ENCODE measurements at places on chromosomes 3 and 15. TPM values are rescaled to one million over a fixed set of nuclear protein-coding genes. Genes with fewer than 3 reads are reported as not detected.

The DMXL2 gene
- total RNA-seq, result 27.2 TPM

The CRTC3 gene
- 19.0 TPM for total RNA-seq

The PIF1 gene
- 21.7 TPM for total RNA-seq

The PAK6 gene
- 0.47 TPM for total RNA-seq

The MST1 gene
- 1.4 TPM for total RNA-seq

The PARP15 gene
- total RNA-seq, result 0.38 TPM

DNA sequence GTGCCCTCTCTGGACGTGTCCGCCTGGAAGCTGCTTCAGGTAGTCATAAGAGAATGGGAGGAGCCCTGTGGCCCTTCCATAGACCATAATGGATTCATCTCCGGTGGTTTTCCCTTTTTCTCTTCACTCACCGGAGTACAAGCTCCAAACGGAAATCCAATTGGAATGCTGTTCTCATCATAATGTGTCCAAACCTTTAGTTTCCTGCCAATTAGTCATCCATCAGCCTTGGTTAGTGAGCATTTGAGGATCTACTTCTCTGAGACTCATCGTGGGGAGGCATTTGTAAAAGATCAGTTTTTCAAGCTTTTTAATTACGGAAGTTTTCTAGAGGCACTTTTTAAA, 34.9 kb downstream of the ABHD2 start:
- H3K27me3 ChIP-seq, result no peaks in the 10 kb centered on the region
- no peak overlapping the region for H3K27ac ChIP-seq

GRCh38 chr3:50656417-50657195, 18.1 kb upstream of the DOCK3 start:
- H3K4me1 ChIP-seq, result no peaks in the 10 kb centered on the region
- H3K36me3 ChIP-seq, result no peaks in the 10 kb centered on the region
- peaks cover 23% of the 10 kb centered on the region for H3K27me3 ChIP-seq
- H3K27ac ChIP-seq, result no peak overlapping the region
- no peak overlapping the region for H3K4me3 ChIP-seq

- H3K36me3 ChIP-seq, result no peaks in the 10 kb centered on the region
- no peak overlapping the region for H3K4me3 ChIP-seq
- no peaks in the 10 kb centered on the region for H3K27me3 ChIP-seq
- peaks cover 8% of the 10 kb centered on the region for H3K4me1 ChIP-seq
- no peak for DNase-seq
- no peak overlapping the region for H3K27ac ChIP-seq
These were observed 1.2 kb upstream of the MLF1 start for GRCh38 chr3:158569794-158570193.

DNA sequence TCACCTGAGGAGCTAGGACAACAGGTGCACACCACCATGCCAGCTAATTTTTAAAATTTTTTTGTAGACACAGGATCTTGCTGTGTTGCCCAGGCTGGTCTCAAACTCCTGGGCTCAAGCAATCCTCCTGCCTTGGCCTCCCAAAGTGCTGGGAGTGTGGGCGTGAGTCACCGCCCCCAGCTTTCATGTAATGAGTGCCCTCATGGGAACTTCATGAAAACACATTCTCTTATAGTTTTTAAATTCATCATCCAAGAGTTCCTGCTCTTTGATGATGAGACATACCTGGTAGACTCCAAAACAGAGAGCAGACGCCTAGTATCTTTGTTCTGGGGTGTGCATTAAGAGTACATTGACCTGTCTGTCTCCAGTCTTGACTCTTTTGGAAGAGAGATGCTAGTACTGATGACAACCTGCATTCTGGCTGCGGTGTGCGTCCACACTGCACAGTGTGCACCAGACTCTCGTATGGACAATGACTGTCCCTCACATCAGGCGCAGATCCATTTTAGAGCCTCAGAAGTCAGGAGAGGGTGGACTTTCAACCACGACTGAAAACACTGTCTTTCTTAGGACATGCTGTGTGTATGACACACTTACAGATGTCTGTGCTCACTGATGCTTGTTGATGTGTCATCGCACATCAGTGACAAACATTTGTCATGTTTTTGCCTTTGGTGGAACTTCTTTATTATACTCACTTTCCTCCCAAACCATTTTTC, 2.0 kb downstream of the NRROS start:
- peaks cover 29% of the 10 kb centered on the region for H3K4me1 ChIP-seq
- H3K36me3 ChIP-seq, result peaks cover 17% of the 10 kb centered on the region
- H3K27me3 ChIP-seq, result no peaks in the 10 kb centered on the region
- H3K4me3 ChIP-seq, result no peak overlapping the region

GRCh38 chr3:179449636-179450035, 1.6 kb downstream of the GNB4 start:
- no peak overlapping the region for H3K27ac ChIP-seq
- H3K4me1 ChIP-seq, result peaks cover 21% of the 10 kb centered on the region
- DNase-seq, result no peak
- peak overlapping the region; percentile 77 for H3K4me3 ChIP-seq
- H3K27me3 ChIP-seq, result peaks cover 8% of the 10 kb centered on the region

GRCh38 chr3:143465666-143466065, 346.1 kb downstream of the CHST2 start:
- no peak overlapping the region for H3K27ac ChIP-seq
- H3K27me3 ChIP-seq, result no peaks in the 10 kb centered on the region
- H3K4me3 ChIP-seq, result no peak overlapping the region
- no peaks in the 10 kb centered on the region for H3K36me3 ChIP-seq
- DNase-seq, result no peak

- H3K27ac ChIP-seq, result no peak overlapping the region
- no peaks in the 10 kb centered on the region for H3K36me3 ChIP-seq
- H3K4me3 ChIP-seq, result no peak overlapping the region
- no peak for DNase-seq
- no peaks in the 10 kb centered on the region for H3K27me3 ChIP-seq
- H3K4me1 ChIP-seq, result no peaks in the 10 kb centered on the region
These were observed 441.3 kb downstream of the TBL1XR1 start for GRCh38 chr3:176755977-176756376.

DNA sequence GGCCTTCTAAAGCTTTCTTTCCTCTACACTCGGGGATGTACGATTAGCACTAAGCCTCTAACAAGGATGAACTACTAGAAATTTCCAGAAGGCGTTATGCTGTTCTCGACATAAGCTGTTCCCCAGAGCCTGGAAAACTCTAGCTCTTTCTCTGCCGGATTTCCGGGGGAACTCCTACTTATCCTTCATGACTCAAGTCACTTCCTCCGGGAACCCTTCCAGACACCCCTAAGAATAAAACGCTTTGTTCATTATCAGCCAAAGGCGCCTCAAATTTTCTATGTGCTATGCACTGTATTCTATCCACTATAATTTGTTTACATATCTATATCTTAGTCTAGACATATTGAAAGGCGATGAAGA, 455 bp upstream of the SNAP23 start:
- H3K27ac ChIP-seq, result peak overlapping the region; percentile 84
- DNase-seq, result no peak
- H3K4me1 ChIP-seq, result peaks cover 28% of the 10 kb centered on the region
- H3K36me3 ChIP-seq, result peaks cover 6% of the 10 kb centered on the region
- peak overlapping the region; percentile 74 for H3K4me3 ChIP-seq

GRCh38 chr3:189275852-189276251, 104.1 kb downstream of the TPRG1 start:
- H3K27me3 ChIP-seq, result no peaks in the 10 kb centered on the region
- no peak overlapping the region for H3K27ac ChIP-seq
- no peak for DNase-seq
- no peak overlapping the region for H3K4me3 ChIP-seq
- H3K36me3 ChIP-seq, result no peaks in the 10 kb centered on the region

- H3K27me3 ChIP-seq, result peaks cover 81% of the 10 kb centered on the region
- H3K4me1 ChIP-seq, result no peaks in the 10 kb centered on the region
- H3K27ac ChIP-seq, result no peak overlapping the region
These were observed 11.0 kb downstream of the FGD5 start for GRCh38 chr3:14829811-14830210.

DNA sequence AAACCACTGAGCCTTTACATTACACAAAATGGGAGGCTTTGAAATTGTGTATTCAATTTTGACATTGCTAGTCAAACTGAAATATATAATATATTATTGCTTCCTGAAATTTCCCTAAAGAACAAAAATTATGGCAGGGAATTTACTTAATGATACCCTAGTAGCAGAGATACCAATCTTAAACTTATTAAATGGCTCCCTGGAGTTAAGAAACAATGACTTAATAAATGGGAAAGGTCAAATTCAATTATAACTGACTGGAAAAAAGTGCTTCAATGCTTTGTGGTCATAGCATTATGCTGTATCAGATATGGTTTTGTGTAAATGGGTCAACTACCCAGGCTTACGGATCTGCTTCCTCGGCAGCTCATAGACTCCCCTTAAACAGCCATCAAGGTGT, 244.1 kb downstream of the CNTN3 start:
- H3K4me3 ChIP-seq, result no peak overlapping the region
- no peak overlapping the region for H3K27ac ChIP-seq
- H3K27me3 ChIP-seq, result no peaks in the 10 kb centered on the region
- no peaks in the 10 kb centered on the region for H3K4me1 ChIP-seq

GRCh38 chr3:65935724-65936123, 103.0 kb downstream of the MAGI1 start:
- no peaks in the 10 kb centered on the region for H3K27me3 ChIP-seq
- no peak for DNase-seq
- no peak overlapping the region for H3K4me3 ChIP-seq
- H3K4me1 ChIP-seq, result no peaks in the 10 kb centered on the region
- no peak overlapping the region for H3K27ac ChIP-seq
- no peaks in the 10 kb centered on the region for H3K36me3 ChIP-seq

DNA sequence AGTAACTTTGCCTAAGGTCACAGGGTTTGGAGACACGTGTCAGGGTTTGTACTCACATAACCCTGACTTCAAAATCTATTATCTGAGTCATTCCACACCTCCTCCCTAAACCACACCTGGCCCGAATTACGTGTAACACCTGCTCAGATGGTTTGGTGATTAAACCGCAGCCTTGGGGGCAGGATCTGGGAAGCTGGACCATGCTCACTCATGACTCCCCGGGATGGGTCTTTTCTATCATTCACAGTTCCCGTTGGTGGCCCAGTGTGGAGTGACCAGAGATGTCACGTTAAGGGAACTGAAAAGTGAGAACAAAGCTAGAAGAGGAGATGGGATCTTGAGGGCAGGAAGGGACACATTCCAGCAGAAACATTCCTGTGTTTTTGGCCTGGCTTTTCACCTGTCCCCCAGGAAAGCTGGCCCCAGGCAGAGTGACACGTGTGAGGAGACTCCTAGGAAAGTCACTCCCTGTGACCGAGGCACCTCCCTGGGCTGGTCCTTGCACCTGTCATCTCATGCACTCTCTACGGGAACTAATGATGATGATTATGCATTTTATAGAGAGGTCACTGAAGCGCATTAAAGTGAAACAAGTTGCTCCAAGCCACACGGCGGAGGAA, 75.4 kb upstream of the POMGNT2 start:
- no peaks in the 10 kb centered on the region for H3K4me1 ChIP-seq
- peaks cover 51% of the 10 kb centered on the region for H3K27me3 ChIP-seq
- no peak overlapping the region for H3K27ac ChIP-seq
- no peaks in the 10 kb centered on the region for H3K36me3 ChIP-seq
- no peak overlapping the region for H3K4me3 ChIP-seq

DNA sequence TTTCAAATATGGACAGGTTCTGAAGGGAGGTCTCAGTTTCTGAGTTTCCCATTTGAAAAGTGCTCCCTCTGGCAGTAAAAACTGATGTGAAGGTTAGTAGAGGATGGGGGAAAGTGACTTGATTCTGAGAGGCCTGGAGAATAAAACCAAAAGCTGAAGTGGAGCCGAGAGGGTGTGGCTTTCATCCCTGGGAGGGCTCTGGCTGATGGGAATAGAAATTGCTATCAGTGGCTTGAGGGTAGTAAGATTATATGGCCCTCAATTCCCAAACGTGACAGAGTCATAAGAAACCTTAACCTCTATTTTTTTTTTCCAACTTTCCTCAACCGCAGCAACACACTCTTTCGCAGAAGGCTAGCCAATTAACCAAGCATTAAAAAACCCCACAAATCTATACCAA, 185.9 kb downstream of the MEIS2 start:
- H3K27me3 ChIP-seq, result no peaks in the 10 kb centered on the region
- no peak for DNase-seq
- H3K27ac ChIP-seq, result no peak overlapping the region
- no peaks in the 10 kb centered on the region for H3K36me3 ChIP-seq
- no peak overlapping the region for H3K4me3 ChIP-seq

GRCh38 chr3:169199283-169199682, 464.2 kb downstream of the MECOM start:
- no peaks in the 10 kb centered on the region for H3K27me3 ChIP-seq
- H3K4me1 ChIP-seq, result no peaks in the 10 kb centered on the region
- no peak for DNase-seq
- no peaks in the 10 kb centered on the region for H3K36me3 ChIP-seq

- H3K4me3 ChIP-seq, result no peak overlapping the region
- no peak for DNase-seq
- H3K27me3 ChIP-seq, result no peaks in the 10 kb centered on the region
- H3K27ac ChIP-seq, result no peak overlapping the region
- no peaks in the 10 kb centered on the region for H3K4me1 ChIP-seq
- H3K36me3 ChIP-seq, result no peaks in the 10 kb centered on the region
These were observed 342.0 kb upstream of the NR2F2 start for GRCh38 chr15:95988574-95988887.

DNA sequence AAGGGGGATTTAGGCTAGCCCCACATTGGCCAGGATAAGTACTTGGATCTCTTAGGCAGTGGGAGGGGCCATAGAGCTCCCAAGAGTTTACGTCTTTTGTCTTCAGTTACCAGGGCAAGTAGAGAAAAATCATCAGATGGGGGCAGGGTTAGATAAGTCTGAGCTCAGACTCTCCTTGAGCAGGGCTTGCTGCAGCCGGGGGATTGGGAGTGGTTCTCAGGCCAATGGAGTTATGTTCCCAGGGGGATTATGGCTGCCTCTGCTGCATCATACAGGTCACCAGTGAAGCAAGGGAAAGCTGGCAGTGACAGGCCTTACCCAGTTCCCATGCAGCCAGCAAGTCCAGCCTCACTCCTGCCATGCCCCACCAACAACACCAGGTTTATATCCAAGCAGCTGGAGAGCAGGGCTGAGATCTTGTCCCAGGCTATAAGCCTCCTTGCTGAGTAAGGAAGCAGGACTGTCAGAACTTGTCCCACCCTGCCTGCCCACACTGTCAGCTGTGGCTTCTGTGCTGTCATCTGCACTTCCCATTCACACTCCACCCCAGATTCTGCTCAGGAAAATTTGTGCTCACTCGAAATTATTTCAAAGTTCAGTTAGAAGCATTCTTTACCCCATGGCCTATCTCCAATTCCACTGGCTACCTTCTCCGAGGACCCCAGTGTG, 215.3 kb downstream of the FAM43A start:
- H3K4me3 ChIP-seq, result no peak overlapping the region
- H3K36me3 ChIP-seq, result no peaks in the 10 kb centered on the region
- DNase-seq, result no peak
- H3K27me3 ChIP-seq, result no peaks in the 10 kb centered on the region

GRCh38 chr15:48671103-48672022, 25.9 kb upstream of the FBN1 start:
- no peaks in the 10 kb centered on the region for H3K36me3 ChIP-seq
- H3K4me3 ChIP-seq, result no peak overlapping the region
- peak; percentile 29 for DNase-seq

GRCh38 chr3:27728195-27729087, 6.3 kb upstream of the EOMES start:
- H3K27ac ChIP-seq, result no peak overlapping the region
- no peak overlapping the region for H3K4me3 ChIP-seq
- DNase-seq, result no peak
- no peaks in the 10 kb centered on the region for H3K36me3 ChIP-seq

GRCh38 chr3:77919244-77919643, 879.3 kb downstream of the ROBO2 start:
- H3K27me3 ChIP-seq, result no peaks in the 10 kb centered on the region
- no peak for DNase-seq
- H3K4me3 ChIP-seq, result no peak overlapping the region
- H3K4me1 ChIP-seq, result no peaks in the 10 kb centered on the region

- H3K27me3 ChIP-seq, result no peaks in the 10 kb centered on the region
- no peak for DNase-seq
- H3K4me1 ChIP-seq, result no peaks in the 10 kb centered on the region
- H3K4me3 ChIP-seq, result no peak overlapping the region
These were observed 113.7 kb upstream of the AADACL2 start for GRCh38 chr3:151620071-151620470.
